Stimulated activated CD8-positive, alpha-beta memory T cell treated with anti-CD3 and anti-CD28 coated beads, Interleukin-15, amount 100 ng/mL, for 24 hours (primary cell): ENCODE measurements at places on chromosomes 12 and 14.

DNA sequence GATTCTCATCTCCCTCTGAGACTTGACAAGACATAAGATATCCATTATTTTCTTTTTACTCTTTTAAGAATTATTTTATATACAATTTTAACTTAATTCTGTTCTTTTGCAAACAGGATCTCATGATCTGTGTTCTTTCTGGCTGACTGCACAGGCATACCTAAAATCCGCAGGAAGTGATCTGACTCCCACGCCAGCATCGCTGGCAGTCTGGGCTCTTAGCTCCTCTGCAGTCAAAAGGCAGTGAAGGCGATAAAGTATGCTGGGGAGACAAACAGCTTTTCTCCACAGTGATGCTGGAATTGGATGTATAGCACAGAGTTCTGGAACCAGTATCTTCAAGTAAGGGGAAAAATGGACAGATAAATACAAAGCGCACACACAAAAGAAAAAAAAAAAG is 52.4 kb downstream of the DICER1 start:
- no peak for DNase-seq

DNA sequence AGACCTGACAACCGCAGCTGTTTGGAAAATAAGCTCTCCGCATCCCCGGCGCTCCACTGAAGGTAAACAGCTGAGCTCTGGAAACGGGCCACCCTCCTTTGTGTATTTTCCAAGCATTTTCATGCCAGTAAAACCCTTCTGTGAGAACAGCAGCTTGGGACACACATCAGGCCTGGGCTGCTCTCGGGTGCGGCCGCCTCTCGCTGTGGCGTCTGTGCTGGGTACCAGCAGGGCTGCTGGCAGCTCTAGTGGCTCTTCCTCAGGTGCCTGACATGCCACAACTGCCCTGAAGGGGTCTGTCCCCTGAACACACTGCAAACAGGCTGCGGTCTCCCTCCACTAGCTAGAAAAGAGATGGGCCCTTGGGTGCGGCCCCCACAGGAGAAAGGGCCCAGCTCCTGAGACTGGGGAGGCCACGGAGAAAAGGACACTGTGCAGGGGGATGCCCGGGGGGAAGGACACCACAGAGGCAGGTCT is 96.3 kb downstream of the ITPK1 start:
- DNase-seq, result no peak

GRCh38 chr12:12349711-12350665 is at the start of gene MANSC1:
TSS of gene MANSC1 (minus strand) at chr12:12350242. CDS start at chr12:12343314, 6,928 bp downstream.
- DNase-seq, result peak; percentile 6

- DNase-seq, result no peak
Measured at GRCh38 chr14:65434216-65434850, 21.8 kb downstream of the FUT8 start.

- no peak for DNase-seq
Measured at GRCh38 chr14:50542941-50543418, 10.6 kb upstream of the MAP4K5 start.

DNA sequence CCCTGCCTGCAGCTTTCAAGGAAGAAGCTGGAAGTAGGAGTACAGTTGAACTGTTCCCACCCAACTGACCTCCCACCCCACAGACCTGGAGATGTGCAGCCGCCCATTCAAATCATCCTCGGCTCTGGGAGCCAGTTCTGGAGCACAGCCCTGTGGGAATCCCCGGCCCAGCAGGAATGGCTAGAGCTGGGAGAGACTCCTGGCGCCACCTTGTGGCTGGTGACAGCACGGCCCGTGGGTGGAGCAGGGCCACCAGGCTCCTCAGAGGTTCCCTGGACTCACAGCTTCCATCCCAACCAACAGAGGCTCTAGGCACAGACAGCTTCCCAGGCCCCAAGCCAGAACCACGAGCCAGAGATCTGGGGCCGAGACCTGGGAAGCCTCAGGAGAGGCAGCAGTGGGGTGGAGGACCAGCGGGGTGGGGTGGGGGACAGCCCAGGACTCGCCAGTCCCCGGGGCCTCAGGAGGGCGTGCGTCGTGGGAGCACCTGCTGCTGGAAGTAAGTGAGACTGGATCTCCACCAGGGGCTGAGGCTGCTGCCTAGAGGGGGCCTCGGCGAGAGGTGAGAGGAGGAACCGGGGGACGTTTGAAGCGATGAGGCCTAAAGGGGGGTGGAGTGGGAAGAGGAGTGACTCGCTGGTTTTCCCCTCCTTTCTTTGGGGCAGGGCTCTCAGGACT is 43.4 kb downstream of the RNF34 start:
- peak; percentile 49 for DNase-seq

- DNase-seq, result no peak
Measured at GRCh38 chr14:99514552-99515300, 33.5 kb downstream of the CCNK start.

DNA sequence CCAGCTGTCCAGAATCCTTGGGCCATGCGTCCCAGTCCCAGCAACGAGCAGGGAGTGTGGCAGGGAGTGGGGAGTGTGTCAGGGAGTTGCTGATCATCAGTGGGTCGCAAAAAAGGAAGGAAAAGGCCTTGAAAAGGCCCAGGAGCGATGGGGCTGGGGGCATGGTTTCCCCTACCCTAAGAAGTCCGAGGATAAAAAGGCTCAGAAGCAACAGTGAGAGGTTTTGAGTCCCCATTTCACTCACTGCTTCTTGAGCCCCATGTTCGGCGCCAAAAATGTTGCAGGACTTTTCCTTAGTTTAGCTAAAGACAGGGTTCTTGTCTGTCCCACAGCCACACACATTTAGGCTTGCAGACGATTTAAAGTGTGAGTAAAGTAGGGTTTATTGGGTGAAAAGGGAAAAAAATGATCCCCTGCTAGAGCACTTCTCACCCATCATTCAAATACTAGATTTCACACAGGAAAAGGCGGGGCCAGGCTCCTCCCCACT is 189.5 kb downstream of the KCNC2 start:
- no peak for DNase-seq

DNA sequence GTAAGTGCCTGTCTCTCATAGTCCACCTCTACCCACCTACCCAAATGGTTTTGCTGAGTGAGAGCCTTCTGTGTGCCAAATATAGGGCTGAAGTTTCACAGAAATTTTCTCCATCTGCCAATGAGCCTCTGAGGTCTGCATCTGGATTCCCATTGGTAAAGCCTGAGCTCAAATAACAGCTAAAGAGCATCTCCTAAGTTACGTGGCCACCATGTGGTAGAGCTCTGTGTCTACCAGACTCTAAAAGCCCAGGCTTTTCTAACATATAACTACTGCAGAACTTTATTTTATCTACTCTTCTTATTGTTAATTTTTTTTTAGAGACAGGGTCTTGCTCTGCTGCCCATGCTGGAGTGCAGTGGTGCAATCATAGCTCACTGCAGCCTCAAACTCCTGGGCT is 16.0 kb downstream of the AMDHD1 start:
- no peak for DNase-seq

- no peak for DNase-seq
Measured at GRCh38 chr12:120643574-120643973, 3.1 kb downstream of the CABP1 start.

GRCh38 chr14:81436296-81437138 is 36.4 kb upstream of the STON2 start:
- no peak for DNase-seq
